Kidney (tissue), 22 donors: ENCODE measurements at places on chromosomes 11 and 22.

- no peak for DNase-seq
These were observed 59.5 kb upstream of the PRSS23 start for GRCh38 chr11:86740628-86741483.

DNA sequence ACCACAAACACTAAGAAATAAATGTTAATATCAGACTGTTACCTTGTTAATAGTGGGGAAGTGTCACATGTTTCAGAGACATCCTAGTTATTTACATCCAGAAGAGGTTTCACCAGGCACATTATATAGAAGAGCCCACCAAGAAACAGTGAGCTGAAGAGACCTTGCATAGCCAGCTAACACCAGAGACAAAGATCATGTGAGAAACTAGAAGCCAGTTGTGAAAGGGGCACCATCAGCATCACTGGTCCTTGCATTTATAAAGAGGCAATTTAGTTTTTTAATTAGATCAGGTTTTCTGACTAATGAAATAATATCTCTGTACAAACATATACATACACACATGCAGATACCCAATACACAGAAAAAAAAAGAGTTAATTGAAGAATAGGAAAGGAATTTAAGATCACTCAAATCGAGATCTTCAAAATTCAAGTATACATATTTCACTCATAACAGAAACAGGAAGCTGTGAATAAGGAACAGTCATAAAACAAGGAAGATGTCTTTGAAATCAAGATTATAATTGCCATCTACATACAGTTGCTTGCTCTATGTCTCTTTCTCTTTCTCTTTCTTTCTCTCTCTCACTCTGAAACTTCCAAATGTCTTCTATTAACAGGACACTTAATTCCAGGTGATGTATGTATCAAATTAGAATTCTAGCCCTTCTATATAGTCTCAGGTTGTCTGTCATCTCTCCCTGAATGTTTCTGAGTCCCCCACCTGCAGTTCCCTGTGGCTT, 348.7 kb downstream of the ETS1 start:
- no peak for DNase-seq

GRCh38 chr11:65928667-65929066, 9.4 kb downstream of the DRAP1 start:
- DNase-seq, result no peak

GRCh38 chr11:47981667-47982404, 1.5 kb downstream of the PTPRJ start:
- peak; percentile 64 for DNase-seq

GRCh38 chr22:24975813-24976341, 23.4 kb downstream of the KIAA1671 start:
- DNase-seq, result peak; percentile 73

DNA sequence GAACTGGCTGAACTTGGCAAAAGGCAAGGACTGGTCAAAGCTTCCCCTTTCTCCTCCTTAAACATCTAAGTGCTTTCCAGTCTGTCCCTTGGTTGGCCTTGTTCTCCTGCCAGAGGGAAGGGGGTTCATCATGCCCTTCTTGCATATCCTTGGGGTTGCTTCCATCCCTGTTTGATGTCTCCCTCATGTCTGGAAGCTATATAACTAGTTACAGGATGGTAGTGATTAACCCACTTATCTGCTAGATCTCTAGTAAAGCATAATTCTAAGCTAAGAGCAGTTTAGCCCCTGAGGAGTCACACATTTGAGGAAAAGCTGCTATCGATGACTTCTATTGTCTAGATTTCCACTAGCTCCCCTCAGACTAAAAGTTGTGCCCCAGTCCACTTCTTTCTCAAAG, 22.9 kb downstream of the APOL5 start:
- DNase-seq, result no peak

DNA sequence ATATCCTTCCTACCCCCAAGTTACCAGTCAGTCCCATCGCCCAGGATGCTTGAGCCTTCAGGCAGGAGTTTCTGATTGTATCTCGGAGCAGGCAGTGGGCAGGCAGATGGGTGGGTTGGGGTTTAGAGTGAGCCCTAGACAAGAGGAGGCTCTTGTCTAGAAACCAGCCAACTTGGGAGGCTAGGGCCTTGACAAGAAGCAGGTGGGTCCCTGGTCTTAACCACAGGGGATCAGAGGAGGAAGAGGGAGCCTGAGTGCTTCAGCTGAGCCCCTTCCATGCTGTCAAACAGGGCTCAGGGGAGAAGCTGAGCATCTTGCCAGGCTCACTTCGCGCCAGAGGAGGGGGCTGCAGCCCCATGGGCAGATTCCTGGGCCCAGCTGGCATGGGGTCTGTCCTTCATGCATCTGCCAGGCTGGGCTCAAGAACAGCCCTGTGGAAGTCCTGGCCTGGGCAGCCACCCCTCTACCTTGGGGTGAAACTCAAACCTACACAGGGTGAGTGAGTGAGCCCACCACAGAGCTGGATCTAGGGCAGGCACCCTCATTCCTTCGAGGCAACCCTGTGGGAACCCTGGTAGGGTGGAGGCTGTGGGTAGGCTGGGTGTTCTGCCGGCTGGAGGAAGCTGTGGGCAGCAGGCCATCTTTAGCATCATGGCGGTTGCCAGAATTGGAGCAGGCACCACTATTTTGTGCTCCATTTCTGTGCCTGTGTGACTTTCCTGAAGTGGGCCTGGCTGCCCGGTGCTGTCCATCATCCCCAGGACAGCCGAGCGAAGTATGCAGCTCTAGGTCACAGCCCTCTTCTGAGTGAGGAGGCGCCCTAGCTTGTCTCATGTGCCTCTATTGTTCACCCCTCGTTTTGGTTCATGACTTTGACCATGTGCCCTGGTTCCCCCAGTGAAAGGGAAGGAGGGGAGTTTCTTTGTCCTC, 108.1 kb downstream of the MORC2 start:
- DNase-seq, result no peak

- no peak for DNase-seq
These were observed 7.6 kb downstream of the KLHL35 start for GRCh38 chr11:75425422-75425821.

DNA sequence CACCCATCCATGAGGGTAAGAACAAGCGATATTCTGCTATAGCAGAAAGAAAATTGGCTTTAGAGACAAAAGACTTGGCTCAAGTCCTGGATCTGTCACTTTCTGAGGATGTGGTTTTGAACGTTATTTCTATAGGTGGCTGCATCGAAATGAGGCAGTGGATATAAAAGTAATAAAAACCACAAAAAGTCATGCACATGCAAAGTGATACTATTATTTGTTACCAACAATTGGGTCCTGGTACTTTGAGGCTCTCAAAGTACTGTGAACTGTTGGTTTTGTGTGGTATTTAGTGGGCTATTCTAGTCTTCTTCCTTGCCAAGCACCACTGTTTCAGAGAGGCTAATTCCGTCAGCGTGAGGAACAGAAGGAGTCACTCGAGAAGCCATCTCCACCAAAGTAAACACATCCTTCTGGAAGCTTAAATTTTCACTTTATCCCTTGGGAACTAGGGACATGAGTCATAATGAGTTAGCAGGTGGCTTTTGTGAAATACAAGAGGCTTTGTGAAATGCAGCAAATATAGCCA, 13.1 kb downstream of the UBASH3B start:
- no peak for DNase-seq

GRCh38 chr11:129595038-129595962, 219.7 kb downstream of the BARX2 start:
- DNase-seq, result no peak

- no peak for DNase-seq
These were observed 69.7 kb upstream of the GRK3 start for GRCh38 chr22:25494774-25495173.

GRCh38 chr11:79617561-79617960, 176.7 kb upstream of the TENM4 start:
- DNase-seq, result no peak

- no peak for DNase-seq
These were observed 244.2 kb downstream of the NTM start for GRCh38 chr11:131614631-131615030.

DNA sequence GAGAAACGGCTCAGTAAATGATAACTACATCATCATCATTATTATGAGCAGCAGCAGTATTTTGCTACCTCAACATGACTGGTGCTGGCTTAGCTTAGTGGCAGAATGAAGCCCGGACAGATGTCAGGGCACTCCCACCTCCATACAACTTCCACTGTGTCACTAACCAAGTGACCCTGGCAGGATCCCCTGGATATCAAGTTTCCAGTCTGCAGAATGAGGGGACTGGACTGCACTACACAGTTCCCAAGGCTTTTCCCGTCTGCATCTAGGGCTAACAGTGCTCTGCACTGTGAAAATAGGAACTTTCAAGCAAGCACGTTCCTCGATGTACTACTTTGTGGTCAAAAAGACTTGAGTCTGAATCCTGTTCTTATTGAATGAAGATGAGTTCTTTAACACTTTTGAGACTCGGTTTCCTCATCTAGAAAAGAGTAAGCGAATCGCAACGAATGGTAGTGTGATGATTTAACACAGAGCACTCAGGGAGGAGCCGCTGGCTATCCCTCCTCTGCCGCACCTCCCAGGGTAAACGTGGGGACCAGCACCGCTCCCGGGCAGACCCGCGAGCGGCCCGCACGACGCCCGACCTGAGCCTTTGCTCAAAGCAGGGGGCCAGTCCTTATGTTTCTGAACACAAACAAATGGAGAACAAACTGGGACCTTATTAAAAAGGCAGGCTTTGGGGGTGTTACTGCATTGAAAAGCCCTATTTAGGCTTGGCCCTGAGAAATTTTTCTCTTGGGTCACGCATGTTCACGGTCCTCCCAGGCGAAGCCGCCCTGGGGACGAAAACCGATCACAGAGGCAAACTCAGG, 910 bp downstream of the CLTCL1 start:
- DNase-seq, result peak; percentile 38

GRCh38 chr11:35583843-35584242, 34.4 kb upstream of the FJX1 start:
- DNase-seq, result no peak

DNA sequence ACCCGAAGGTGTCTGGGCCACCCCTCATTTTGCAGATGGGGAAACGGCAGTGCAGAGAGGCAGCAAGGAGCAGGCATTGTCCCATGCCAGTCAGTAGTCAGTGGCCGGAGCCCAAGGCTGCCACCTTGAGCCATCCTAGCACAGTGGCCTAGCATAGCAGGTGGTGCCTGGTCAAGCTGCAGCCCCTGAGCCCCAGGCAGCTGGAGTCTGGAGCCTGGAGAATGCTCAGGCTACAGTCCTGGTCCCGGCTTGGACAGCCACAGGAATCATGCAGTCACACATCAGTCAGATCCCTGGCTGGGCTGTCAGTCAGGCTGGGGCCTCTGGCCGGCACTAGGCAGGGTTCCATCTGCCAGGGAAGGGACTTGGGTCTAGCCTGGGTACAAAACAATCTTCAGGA, 18.6 kb downstream of the KCNC1 start:
- no peak for DNase-seq

GRCh38 chr11:46912526-46913150, 5.7 kb downstream of the LRP4 start:
- peak; percentile 83 for DNase-seq

GRCh38 chr11:71170624-71171423, 81.6 kb downstream of the SHANK2 start:
- no peak for DNase-seq

DNA sequence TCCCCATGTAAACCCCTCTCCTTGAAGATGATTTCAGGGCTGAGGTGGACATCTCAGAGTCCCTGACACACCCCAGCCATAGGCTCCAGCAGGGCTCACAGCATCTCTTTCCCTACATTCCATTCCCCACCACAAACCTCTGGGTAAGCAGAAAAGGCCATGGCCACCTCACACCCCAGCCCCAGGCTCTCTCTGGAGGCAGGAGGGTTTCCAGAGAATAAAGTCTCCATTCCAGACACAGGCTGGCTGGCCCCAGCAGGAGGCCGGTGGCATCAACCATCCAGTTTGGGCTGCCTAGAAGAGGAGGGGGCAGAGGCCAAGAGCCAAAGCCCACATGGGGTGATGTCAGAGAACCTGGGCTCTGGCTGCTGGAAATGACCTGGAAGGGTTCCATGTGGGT, 61.4 kb downstream of the TP53I11 start:
- DNase-seq, result no peak

- DNase-seq, result no peak
These were observed 38.2 kb downstream of the SYTL2 start for GRCh38 chr11:85772695-85773094.

- no peak for DNase-seq
These were observed 44.1 kb upstream of the TP53I11 start for GRCh38 chr11:44994753-44995152.

DNA sequence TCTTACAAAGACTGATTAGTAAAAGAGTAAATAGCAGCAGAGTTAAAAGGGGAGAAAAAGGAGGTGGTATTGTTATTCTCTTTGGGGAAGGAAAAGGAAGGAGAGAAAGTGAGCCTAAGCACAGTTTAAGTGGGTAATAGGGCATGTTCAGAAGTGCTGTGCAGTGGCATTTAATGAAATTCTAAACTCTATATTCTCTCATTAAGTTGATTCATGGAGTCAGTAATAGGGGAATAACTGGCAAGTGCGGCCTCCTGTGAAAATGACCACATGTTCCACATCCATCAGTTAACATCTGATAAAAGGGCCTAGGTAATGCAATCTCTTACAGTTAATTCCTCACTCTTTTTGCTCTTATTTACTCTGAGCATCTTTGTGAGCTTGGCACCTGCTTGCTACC, 516.7 kb downstream of the JRKL start:
- peak; percentile 85 for DNase-seq

GRCh38 chr11:61885166-61885778, 6.1 kb downstream of the FADS3 start:
- DNase-seq, result no peak

GRCh38 chr11:3094223-3094824, 37.1 kb upstream of the CARS1 start:
- no peak for DNase-seq

DNA sequence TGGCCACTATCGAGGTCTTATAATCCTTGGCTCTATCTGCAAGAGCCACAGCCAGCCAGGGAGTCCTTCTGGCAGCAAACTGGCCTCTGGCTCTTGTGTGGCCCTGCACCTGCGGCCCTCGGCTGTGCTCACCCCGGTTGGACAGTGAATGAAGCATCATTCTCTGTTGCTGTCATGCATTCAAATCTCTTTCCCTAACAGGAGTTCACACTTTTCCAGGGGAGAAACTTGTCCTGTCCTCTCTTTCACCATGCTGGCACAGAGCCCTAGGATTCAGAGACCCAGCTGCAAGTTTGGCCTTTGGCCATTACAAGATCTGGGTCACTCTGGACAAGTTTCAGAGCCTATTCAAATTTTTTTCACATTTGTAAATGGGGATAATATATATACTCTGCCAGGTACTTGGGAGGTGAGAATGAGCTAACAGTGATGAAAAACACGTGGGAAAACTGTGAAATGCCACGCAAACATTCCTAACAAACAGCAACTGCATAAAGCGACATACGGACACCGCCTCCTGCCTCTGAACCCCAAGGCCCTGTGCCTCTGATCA, 34.2 kb downstream of the TMEM184B start:
- DNase-seq, result no peak

DNA sequence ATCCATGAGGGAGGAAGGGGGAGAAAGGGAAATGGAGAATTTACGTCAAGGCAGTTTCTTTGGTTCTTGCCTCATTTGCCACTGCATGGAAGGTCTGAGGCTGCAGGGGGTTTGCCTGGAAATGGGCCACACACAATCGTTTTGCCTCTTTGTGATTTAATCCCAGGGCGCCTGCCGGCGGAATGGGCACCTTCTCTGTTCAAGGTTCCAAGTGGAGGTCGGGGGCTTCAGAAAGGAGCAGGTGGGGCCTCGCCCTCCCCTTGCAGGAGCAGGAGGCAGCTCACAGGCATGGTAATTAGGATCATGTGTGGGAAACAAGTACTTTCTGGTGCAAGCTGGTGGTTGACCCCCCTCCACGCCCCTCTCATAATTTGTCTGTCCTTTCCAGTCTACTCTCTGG, 29.9 kb downstream of the MPPED1 start:
- DNase-seq, result no peak
